Non-pigmented ciliary epithelial cell (primary cell): ENCODE measurements at places on chromosomes 16 and 17.

GRCh38 chr16:72530434-72530833, 358.5 kb upstream of the PMFBP1 start:
- DNase-seq: no peak

DNA sequence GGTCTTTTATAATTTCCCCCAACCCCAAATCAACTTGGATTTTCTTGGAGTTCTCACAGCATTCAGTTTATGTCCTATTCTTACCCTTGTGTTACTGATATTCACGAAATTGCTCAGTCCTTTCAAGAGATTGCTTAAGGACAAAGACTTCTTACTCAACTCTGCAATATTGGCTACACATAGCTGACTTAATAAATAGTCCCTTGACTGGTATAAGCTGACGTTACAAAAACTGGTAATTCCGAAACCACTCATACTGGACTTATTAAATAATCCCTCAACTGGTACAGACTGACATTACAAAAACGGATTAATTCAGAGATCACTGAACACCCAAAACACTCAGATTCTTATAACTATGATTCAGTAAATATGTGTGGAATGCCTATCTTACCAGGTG, 860 bp downstream of the TIGD7 start:
- no peak for DNase-seq

- DNase-seq: peak; percentile 67
Measured at GRCh38 chr17:39404542-39405378, 3.3 kb upstream of the FBXL20 start.

- DNase-seq: no peak
Measured at GRCh38 chr16:27492588-27492979, 57.1 kb downstream of the GTF3C1 start.

- no peak for DNase-seq
Measured at GRCh38 chr17:17200831-17201230, 5.3 kb downstream of the PLD6 start.
